ENCODE measurements at places on chromosomes 1 and 21.

DNA sequence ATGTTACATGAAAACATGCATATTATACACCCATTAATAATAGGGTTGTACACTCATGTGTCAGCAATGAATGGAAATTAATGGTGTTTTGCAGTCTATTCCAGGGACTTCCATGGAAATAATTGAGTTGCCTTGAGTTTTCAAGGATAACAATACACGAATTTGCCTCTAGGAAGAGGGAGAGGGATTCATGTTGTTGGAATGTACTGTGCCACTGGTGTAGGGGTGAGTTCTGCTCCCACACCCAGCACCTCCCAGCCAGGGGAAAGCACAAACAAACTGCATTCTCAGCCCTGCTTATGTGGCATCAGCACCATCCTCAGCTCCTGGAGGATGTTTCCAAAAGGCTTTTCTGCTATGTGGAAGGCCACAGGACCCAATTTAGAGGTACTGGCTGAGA is 57.8 kb downstream of the BCAR3 start:
- DNase-seq, result no peak

GRCh38 chr1:202046748-202047708 is 36.6 kb downstream of the ELF3 start:
- DNase-seq, result no peak

- no peak for DNase-seq
Observed at GRCh38 chr1:246218686-246219085, 288.4 kb downstream of the SMYD3 start.

DNA sequence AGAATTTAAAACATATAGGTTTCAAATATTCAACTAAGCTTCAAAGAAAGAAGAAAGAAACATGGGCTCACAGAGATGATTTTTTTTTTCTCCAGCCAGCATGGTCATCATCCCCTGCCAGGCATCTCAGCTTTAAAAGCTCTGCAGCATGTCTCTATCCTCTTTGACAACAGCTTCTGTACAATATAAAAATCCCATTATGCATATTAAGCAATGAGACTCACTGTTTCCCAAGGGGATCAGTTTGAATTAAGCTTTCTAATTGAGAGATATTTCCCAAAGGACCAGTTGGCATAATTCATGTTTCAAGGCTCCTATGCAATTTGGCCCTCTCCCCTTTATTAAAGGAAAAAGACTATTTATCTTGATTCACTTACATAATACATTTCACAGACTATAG is 220.3 kb downstream of the GRIK1 start:
- DNase-seq, result no peak

- DNase-seq, result no peak
Observed at GRCh38 chr1:107318932-107319331, 178.1 kb downstream of the NTNG1 start.

GRCh38 chr21:42799948-42800347 is 79.4 kb downstream of the WDR4 start:
- DNase-seq, result no peak

- DNase-seq, result no peak
Observed at GRCh38 chr1:175385316-175385715, 192.7 kb upstream of the KIAA0040 start.

All from activated T-cell treated with anti-CD3 and anti-CD28 coated beads, Interleukin-2, amount 50 U/mL, for 48 hours (primary cell).